ENCODE measurements at places on chromosomes 4 and X.

- no peak for DNase-seq
Observed at GRCh38 chrX:82961129-82961528, 547.0 kb upstream of the POU3F4 start.

DNA sequence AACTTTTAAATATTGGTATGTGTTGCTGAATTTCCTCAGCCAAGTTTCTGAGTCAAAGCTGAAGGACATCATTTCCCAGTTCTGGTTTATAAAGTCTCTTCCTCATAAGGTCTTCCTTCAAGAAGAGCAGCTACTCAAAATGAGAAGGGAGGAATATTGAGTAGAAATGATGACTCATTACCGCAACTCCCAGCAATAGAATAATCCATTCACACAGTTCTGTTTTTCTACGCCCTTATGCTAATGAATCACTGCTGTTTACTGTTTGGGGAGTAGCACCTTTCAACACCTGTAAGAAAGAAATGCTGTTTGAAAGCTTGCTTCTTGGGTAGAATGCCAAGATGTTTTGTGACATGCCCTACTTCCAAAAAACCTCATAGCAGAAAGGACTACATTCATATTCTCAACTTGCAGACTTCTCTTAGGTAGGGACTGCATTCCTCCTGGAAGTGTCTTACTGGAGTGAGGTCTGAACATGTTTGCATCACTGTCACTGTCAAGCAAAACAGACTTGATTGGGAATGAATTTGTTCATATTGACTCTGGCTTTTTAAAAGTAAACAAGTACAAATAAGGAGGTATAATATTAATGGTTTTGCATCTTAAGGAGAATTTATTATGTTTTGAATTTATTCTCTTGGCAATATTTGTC lies 147.2 kb upstream of the BANK1 start:
- no peak for DNase-seq

GRCh38 chr4:25569716-25570115 lies 85.9 kb upstream of the SLC34A2 start:
- DNase-seq, result no peak

DNA sequence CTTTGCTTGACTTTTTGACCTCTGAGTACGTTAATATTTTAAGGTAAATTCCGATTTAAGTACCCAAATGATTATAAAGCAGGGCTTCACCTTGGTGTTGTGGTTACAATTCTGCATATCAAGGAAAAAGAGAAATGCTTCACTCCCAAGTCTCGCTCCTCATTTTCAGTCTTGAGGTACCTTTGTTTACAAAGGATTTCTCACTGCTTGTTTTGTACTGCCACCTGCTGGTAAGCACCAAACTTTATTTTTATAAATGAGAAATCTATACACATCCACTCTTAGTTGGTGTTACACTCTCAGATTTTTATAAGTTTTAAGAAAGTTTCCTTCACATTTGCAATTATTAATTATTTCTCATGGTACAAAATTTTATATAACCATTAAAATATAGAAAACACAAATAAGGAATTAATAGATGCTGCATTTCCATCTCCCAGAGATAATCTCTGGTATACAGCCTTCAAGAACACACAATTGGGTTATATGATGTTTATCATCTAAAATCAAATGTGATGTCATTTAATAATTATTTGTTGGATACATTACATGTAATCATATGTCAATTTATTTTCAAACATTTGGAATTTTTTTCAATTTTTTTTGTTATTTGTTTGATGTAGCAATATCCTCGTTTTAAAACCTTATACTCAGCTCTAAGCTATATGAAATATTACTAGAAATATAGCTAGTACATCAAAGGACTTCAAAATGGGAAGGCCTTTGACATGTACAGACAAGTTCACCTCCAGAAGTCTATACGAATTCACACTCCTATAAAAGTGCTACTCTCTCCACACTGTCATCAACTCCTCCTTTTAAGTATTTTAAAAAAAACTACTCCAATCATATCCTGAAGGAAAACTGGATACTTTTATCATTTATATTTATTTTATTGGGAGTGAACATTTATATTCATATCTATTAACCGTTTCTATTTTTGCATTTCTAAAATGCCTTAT lies 179.9 kb downstream of the KCNIP4 start:
- peak; percentile 27 for DNase-seq

DNA sequence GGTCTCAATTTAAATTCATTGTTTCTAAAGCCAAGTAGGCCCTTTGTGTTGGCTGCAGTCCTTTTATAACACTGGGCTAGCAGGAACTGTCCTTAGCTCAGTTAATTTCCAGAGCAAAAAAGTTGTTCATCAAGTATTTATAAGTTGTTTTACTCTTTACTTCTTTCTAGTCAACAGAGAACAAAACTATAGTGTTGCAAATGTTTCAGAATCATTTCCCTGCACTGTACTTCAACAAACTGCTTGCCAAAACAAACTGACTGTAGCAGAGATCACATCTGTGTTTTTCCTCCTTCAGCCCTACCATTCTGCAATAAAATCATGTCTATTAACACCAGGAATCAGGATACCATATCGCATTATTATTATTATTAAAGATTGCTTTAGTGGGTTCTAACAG lies 168.5 kb upstream of the SH3RF1 start:
- DNase-seq, result no peak

DNA sequence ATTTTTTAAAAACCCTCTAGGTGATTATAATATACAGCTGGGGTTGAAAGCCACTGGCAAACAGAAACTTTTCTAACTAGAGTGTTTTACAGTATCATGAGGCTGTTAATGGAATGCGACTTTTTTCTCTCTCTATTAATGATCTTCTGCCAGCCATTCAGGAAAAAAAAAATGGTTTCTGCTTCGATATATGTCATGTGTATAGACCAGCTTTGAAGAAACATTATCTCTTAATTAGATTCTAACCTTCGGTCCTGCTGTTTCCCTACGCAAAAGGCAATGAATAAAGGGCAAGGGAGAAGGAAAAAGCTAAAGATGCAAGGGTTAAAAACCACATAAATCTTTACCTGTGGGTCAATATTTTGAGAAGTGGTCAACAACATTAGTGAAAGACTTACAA lies 1662.1 kb upstream of the TENM3 start:
- DNase-seq, result no peak

- DNase-seq, result peak; percentile 16
Observed at GRCh38 chr4:168634276-168634802, 137.5 kb downstream of the PALLD start.

GRCh38 chr4:213971-214370 lies 89.7 kb downstream of the ZNF718 start:
- DNase-seq, result no peak

- DNase-seq, result no peak
Observed at GRCh38 chrX:36573720-36574119, 434.4 kb upstream of the FAM47C start.

DNA sequence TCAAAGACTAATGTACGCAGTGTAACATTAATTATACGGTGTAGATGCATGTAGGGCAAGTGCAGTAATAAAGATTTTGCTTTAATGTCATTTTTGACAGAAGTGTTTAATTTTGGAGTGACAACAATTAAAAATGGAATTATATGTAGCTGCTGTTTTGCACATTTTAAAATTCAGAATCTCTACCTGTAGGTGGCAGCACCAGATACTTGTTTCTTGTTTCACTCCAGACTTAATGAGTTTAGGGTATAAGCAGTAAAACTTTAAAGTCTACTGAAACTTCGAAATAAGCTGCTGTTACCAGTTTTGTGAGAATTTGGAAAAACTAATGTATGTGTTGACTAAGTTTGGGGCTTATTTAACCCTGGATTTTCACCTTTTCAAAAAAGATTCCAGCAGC lies 144.9 kb downstream of the POLA1 start:
- peak; percentile 39 for DNase-seq

- no peak for DNase-seq
Observed at GRCh38 chrX:21683941-21684340, 25.8 kb upstream of the KLHL34 start.

GRCh38 chrX:108199691-108200090 lies 108.1 kb downstream of the ATG4A start:
- peak; percentile 25 for DNase-seq

DNA sequence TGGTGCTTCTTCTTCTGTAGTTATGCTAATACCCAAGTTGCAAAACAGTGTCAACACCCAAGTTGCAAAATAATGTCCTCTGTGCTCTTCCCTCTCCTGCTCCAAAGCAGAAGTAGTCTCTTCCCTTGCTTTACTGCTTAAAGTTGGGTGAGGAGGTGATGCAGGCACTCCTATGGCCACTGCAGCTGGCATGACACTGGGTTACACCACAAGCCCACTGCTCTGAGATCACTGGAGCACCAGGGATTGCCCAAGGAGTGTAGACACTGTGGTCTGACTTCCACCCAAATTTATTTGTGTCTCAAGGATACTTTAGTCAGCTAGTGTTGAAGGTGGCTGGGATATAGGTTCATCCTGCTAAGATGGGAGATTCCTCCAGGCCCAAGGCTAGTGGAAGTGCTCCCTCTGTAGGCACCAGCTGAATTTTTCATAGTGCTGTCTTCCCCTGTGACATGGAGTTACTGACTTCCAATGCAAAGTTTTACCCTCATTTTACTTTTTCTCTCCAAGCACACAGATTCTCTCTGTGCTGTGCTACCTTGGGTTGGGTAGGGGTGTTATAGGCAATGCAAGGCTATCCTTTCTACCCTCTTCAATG lies 196.2 kb upstream of the TENT5D start:
- DNase-seq, result no peak

- no peak for DNase-seq
Observed at GRCh38 chr4:76208005-76208765, 5.4 kb downstream of the SCARB2 start.

GRCh38 chr4:33080275-33080674 lies 2360.1 kb downstream of the PCDH7 start:
- no peak for DNase-seq

GRCh38 chr4:108116423-108117168 lies 52.1 kb downstream of the LEF1 start:
- DNase-seq, result peak; percentile 66

DNA sequence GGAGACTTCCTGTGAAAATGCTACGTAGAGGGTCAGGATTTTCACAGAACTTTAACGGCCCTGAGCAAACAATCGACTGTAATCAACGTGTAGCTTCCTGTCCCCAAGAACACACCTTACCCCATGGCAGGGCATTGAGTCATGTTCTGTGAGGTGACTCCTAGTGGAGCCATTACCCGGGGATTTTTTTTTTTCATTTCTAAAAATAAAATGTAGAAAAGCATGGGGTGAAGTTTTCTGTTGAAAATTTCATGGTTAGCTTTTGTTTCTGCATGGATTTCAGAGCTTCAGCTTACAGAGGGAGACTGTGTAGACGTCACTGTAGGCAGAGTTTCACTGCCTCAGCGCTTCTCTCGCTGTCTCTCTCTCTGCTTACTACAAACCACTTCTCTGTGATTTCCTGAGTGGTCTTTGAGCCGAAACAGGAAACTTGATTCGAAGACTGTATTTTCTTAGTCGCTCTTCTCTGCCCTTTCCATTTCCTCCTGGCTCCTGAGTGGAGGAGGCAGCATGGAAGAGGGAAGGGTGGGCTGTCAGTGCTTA lies 111.7 kb downstream of the NFKB1 start:
- DNase-seq, result peak; percentile 49

DNA sequence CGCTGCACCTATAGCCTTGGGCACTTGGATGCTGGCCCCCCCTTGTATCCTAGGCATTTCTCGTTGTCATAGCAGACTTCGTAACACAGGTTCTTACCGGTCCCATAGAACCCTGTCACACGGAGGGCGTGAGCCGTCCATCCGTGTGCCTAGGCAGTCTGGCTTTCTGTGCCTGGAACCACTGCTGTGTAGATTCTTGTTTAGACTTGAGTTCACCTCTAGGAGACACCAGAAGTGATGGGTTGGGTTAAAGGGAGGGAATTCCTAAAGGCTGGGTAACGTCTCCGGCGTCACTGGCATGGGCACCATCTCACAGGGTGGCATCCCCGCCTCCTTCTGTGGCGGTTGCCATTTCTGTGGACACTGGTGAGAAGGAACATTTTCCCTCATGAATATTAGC lies 13.5 kb upstream of the NKX1-1 start:
- DNase-seq, result no peak

- DNase-seq, result no peak
Observed at GRCh38 chr4:26724534-26724933, 136.1 kb upstream of the STIM2 start.

DNA sequence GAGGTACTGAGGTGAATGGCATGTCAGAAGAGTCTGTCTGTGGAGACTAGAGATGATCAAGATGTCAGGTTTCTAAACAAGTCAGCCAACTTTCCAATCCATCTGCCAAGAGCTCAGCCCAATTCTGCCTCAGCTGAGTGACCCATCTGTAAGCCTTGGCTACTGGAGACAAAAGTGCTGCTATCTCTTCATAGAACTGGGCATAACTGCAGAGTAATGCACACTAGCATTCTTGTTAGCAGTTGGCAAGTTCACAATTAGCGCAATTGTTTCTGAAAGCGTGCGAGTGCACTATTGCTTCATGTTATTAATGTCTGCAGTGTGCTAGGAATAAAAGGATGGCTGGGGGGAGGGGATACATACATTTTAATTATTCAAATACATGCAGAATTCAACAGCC lies 32.9 kb upstream of the SH3D19 start:
- DNase-seq, result no peak

DNA sequence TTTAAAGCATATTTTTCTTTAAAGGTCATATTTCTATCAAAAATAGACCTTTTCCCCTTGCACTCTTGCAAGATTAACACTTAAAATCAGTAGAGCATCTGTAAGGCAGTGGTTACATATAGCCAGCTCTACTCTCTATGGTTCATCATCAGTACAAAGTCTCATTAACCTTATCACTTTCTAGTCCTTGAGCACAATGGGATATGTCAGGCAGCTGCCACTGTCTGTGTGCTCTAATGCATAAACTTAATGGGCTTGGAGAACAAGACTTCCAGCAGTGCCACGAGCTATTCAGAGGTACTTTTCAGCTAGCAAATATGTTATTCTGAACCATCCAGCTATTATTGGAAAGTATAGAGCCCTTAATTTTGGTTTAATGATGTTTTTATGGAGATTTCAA lies 393.7 kb downstream of the GASK1B start:
- DNase-seq, result no peak

- no peak for DNase-seq
Observed at GRCh38 chr4:70589785-70590184, 2.3 kb upstream of the AMBN start.

GRCh38 chrX:111411983-111412382 lies at the start of gene DCX:
Gene DCX (minus strand): TSS chrX:111412192. CDS start chrX:111410398, 1,794 bp downstream.
- no peak for DNase-seq

GRCh38 chr4:130576218-130576617 lies 1480.3 kb downstream of the C4orf33 start:
- DNase-seq, result no peak

DNA sequence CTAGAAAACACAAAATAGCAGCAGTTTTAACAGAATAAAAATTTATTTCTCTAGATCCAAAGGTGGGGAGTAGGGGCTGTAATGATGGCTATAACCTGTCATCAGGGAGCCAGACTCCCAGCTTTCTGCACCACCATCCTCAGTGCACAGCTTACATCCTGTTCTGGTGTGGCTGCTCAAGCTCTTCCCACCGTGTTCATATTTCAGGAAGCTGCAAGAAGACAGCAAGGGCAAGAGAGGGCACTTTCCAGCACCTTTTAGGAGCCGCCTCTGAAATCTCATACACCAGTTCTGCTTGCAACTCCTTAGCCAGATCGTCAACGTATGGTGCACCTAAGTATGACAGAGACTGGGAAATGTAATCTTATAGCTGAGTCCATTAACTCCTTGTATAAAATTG lies 253.7 kb downstream of the CENPC start:
- no peak for DNase-seq

- DNase-seq, result no peak
Observed at GRCh38 chr4:33349376-33349775, 2629.2 kb downstream of the PCDH7 start.
